Stimulated activated CD8-positive, alpha-beta memory T cell treated with anti-CD3 and anti-CD28 coated beads, Interleukin-4, amount 100 ng/mL, for 1 hour (primary cell): ENCODE measurements at places on chromosomes 2 and 18.

GRCh38 chr2:19607400-19607799 is 249.0 kb upstream of the OSR1 start:
- no peak for DNase-seq

DNA sequence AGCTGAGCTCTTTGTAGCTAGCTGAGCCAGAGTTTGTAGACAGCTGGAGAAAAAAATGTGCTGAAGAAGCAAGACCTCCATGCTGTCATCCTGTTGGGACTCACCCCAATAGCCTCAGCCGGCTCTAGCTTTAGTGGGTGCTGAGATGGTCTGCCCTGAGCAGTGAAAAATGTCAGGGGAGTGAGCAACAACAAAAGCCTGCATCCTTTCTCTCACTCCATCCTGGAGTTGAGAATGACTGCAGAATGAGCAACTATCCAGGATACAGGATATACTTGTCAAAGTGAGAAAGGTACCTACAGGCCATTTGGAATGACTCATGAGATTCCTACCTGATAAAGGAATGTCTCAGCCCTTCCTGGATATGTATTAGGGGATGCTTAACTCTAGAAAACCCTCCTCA is 146.1 kb upstream of the DLX2 start:
- no peak for DNase-seq

GRCh38 chr2:173432049-173432754 is 77.5 kb downstream of the CDCA7 start:
- no peak for DNase-seq

DNA sequence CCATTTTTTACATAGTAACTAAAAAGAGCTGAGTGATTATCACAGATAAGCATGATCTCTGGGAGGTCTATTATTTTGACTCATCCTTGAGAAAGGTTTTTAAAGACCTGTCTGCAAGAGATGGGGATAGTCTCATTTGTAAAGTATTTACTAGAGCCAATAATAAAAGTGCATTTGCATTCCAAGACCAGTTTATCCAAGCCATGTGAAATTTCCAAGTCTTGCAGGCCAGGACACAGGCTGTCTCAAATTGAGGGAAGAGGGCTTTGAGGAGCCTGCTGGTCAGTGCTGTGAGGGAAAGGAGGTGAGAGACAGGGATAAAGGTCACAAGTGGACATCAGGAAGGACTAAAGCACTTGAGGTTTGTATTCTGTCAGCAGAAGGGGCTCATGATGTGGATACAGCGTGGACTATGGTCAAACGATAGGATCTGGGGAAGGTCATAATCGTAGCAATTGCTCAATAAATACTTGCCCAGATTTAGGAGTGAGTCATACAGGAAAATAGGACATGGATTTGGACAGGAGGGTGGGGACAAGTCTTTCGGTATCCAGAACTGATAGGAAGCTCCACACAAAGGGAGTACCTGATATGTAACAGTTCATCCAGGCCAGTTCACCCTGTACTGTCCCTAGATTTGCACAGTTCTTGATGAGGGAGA is 6.6 kb upstream of the CDH2 start:
- no peak for DNase-seq

- no peak for DNase-seq
Observed at GRCh38 chr2:27324720-27325119, 1.8 kb upstream of the MPV17 start.

DNA sequence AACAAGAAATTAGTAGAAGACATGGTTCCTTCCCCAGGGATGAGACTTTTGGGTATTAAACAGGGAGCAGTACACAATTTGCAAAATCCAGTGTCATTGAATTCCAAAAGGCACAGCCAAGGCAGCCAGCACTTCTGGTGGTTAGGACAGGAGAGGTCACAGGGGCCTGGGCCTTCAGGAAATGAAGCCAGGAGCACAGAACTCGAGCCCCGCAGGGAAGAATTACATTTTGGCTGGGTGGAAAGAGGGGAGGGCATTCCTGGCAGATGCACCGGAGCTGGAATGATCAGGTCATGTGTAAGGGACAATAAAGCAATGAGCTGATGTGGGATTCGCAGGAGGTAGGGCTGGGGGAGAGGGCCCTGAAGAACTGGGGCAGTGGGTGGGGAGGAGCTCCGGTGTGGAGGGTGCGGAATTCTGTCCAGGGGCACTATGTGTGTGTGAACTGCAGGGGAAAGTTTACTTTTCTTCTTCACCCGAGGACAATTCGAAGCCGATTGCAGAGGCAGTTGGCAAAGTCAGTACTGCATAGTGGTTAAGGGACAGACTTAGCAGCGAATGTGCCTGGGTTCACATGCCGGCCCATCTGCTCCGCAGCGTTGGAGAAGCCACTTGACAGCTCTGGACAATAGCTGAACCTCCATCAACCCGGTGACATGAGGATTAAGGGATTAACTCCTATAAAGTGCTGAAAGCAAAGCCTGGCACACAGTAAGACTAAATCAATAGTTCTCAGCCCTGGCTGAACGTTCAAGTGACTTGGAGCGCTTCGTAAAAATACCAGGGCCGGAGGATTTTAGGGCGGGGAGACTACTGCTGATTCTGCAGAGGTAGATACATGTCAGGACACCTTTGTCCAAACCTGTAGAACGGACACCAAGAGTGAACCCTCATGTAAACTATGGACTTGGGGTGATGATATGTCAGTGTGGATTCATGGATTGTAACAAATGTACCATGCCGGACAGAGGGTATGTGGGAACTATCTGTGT is 36.4 kb downstream of the ALPK2 start:
- DNase-seq = no peak

DNA sequence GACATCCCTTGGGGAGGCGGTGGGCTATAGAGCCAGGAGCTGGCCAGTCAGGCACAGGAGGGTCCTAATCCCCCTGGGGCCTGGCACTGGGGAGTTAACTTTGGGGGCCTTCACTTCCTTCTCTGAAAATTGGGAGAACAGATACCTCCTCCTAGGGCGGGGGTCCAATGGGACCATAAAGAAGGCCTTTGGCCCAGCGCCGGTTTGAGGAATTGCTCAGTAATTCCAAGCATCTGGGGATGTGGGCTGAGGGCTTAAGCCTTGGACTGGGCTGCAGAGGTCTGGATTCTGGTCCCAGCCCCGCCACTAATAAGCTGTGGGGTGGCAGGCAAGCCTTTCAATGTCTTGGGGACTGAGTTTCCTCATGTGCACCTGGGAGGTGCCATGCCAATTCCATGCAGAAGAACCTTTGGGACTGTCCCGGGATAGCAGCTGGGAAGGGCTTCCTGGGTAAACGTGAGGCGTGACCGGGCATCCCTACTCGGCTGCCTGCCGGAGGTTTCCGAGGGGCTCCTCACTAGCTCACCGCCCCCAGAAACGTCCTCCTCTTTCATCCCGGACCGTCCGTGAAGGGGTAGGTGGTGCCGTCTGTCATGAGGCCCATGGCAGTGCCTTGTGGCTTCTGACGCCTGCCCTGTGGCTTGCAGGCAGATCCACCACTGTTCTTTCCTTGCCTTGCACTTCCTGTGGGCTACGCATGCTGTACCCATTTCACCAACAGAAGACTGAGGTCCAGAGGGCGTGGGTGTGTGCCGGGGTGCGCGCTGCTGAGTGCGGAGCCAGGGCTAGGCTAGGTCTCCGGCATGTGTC is 67.4 kb upstream of the HPCAL1 start:
- DNase-seq = no peak

DNA sequence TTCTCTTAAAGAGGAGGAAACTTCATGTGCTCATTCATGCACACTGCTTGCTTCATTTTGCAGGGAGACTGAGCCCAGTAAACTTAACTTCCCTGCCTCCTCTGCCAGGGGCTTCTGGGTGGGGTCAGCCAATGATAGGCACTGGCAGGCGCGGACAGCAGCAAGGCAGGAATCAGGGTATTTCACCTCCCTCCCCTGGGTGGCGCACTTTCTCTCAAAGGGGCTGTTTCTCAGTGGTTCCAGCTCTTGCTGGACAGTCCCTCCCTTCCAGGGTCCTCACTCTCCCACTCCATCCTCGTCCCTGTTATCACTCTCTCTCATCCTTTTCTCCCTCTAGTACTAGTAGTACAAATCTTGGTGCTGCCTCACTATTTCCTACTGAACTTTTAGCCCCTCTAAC is 320.5 kb upstream of the ZNF521 start:
- DNase-seq = no peak

GRCh38 chr2:241935314-241935713 is 65.8 kb downstream of the RTP5 start:
- no peak for DNase-seq

GRCh38 chr2:177808984-177809809 is 263.4 kb downstream of the PDE11A start:
- DNase-seq = no peak

- DNase-seq = no peak
Observed at GRCh38 chr2:60485055-60485454, 68.4 kb downstream of the BCL11A start.

DNA sequence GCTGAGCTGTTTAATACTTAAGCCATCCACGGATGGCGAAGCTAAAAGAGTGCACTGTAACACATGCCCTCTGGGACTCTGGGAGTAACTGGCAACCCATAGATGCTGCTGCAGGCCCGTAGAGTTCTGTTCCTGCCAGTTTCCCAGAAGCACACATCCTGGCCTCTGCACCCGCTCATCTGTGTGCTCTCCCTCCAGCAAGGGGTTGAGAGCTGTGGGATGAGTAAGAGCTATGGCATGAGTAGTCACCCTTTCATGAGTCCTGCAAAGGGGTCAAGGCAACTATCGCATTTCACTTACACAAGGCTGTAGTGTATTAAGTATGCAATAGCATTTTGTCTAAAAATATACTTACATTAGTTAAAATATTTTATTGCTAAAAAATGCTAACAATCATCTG is 1341.8 kb upstream of the NXPH2 start:
- no peak for DNase-seq

- DNase-seq = no peak
Observed at GRCh38 chr2:227657199-227657845, 9.3 kb upstream of the SCYGR5 start.

GRCh38 chr18:48706731-48707130 is 167.9 kb downstream of the CTIF start:
- no peak for DNase-seq

GRCh38 chr2:224927646-224928173 is 114.6 kb downstream of the DOCK10 start:
- peak; percentile 31 for DNase-seq

DNA sequence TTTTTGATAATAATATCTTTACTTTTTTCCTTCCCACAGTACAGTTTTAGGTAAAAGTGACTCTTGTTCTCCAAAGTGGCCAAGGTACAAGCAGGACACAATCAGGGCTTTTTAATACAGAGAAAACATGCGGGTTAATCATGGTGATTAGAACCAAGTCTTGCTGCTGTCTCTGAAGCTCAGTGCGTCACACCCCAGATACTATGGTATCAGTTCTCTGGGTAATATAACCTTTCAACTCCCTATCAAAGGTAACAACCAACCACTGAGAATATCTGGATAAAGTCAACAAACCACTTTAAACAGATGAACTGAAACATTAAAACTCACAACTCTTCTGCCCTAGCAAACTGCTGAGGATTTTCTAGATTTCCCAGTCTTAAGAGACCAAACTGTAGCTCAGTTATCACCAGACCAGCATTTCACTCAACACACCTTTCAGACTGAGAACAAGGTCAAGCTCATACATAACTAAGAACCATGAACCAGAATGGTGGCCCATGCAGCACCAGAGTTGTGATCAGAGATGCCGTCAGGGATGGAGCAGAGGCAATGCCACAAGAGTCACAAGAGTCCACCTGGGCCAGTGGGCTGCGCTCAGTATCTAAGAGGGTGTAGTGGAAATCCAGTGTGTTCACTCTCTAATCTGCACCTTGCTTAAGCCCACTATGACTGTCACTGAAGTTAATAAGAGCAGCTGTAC is 103.0 kb downstream of the UXS1 start:
- no peak for DNase-seq

DNA sequence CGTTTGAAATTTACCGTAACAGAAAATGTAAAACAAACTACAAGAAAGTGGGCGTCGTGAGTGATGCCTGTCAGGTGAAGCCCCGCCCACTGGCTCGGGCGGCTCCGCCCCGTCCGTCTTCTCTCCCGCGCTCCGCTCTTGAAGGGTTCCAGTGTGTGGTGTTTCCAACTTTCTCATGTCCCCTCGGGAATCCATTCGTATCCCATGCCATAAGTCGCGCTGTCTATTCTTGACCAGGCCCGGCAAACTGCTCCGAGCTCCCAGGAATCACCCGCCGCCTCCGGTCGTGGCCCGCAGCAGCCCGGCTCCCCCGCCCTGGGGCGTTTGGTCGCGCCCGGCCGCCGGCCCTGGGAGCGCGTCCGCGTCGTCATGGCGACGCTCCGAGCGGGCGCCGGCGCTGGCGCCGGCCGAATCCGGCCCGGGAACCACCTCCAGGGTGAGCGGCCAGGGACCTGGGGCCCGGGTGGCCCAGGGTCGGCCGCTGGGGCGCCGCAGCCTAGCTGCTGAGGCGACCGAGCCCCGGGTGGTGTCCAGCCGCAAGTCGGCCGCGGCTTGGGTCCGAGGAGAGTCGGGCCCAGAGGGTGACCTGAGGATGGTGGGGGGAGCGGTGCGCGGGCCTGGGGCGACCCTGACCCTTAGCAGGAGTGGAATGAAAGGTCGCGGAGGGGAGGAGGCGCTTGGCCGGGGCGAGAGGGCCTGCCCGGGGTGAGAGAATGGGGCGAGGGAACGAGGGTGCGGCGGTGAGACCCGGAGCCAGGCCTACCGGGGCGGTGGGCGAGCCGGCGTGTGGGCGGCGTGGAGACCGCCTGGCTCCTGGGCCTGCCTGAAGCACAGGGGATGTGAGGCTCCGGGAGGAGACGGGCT is at the start of gene CFAP221:
TSS of gene CFAP221 (plus strand) at position 375 of the 864 bp plus-strand sequence. CDS start 1,683 bp downstream, outside the sequence.
- DNase-seq = no peak

GRCh38 chr18:24023185-24023814 is 8.7 kb downstream of the TTC39C start:
- DNase-seq = no peak

- no peak for DNase-seq
Observed at GRCh38 chr18:50127516-50128210, 67.3 kb downstream of the MYO5B start.

DNA sequence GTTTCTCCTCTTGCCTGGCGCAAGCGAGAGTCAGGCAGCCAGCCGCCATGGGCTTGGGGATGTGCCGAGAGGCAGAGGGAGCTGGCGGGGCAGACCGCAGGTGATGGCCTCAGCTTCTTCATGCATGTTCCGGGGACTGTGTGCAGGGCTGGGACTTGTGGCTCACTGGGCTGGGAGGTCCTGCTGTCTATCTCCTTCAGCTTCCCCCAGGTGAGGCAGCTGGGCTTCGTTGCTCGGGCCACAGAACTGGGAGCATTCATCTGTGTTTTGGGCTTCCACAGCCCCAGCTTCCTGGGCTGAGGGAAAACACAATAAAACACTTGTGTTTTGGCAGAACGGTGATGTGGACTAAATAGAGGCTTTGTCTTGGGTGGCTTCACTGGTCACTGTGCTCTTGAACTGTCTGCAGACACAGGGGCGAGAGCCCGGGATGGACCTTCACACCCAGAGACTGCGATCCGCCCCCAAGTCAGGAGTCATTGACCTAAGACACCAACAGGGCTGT is 93.5 kb downstream of the DYSF start:
- no peak for DNase-seq

DNA sequence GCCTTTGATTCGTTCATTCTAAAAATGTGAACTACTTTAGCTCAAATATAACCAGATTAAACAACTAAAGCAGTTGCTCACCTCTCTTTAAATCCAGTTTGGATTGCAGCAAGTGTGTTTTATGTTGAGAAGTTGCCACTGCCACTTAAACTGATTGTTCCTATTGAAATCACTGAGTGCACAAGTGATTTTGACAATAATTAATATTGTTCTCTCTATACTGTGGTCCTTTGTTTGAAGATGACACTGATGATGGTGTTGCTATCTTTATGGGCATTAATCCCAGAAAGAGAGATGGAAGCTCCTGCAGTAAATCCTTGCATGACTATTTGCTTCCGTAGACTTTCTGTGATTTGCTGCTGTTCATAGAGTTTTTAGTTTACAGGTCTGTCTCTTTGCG is 251.4 kb upstream of the ZEB2 start:
- DNase-seq = no peak

- no peak for DNase-seq
Observed at GRCh38 chr2:120239488-120240287, 13.0 kb upstream of the RALB start.
